ENCODE measurements at places on chromosomes 12 and 14.

DNA sequence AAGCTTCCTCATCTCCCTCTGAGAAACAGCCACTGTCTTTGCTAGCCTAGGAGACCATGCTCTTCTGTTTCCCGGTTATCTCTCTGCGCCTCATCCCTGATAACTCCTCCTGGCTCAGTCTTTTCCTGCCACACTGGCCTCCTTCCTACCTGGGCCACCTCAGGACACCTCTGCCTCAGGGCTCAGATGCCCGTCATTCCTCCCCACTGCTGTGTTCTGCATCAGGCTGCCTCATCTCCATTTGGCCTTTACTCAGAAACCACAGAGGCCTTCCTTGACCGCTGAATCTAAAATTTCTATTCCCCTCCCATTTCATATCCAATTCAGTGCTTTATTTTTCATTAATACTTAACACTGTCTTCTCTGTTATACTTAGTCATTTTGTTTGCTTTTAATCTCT is 311.0 kb upstream of the RGS6 start:
- no peak for DNase-seq

- peak; percentile 57 for DNase-seq
Observed at GRCh38 chr14:62308891-62309290, 546.7 kb downstream of the SNAPC1 start.

GRCh38 chr12:64580681-64581080 is 29.6 kb upstream of the RASSF3 start:
- no peak for DNase-seq

GRCh38 chr14:92965281-92965680 is 42.3 kb downstream of the CHGA start:
- no peak for DNase-seq

DNA sequence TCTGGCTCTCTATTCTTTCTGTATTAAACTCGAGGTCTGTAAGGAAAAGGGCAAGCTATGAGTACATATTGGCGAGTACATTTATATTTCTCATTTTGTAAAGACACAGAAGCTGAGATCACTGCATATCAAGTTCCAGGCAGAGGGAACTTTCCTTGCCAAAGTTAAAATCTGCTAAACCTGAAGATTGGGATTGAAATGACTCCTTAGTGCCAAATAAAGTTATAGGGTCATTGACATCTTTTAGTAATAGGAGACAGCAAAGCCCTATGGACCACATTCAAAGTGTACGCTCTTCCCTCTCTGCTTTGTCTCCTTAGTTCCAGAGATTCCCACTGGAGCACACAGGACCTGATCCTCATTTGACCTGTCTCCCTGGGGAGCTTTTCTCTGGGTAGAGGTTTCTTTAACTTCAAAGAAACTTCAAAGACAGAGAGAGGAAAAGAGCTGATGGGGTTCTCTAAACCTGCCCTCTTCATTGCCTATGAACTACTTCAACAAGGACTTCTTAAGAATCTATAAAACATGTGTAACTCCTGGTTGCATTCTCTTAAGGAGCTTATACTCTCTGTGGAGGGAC is 42.6 kb upstream of the PTPRR start:
- DNase-seq: no peak

Measured in COR-L47 (cell line).